Posterior vena cava (tissue), 2 donors: ENCODE measurements at places on chromosomes 16 and 17.

DNA sequence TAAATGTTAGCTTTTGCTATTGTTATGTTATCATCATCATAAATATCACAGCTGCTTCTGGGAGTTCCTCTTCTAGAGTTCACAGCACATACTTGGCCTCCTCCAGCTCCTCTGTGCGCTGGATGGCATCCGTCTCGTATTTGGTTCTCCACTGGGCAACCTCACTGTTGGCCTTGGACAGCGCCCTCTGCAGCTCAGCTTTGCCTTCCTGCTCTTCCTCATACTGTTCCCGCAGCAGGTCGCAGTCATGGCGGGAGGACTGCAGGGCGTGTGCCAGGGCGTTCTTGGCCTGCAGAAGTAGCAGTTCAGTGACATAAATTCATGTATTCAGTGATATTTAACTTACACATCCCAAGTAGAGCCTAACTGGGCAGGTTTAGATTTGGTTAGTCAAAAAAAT, 23.4 kb downstream of the MYH8 start:
- DNase-seq: no peak

DNA sequence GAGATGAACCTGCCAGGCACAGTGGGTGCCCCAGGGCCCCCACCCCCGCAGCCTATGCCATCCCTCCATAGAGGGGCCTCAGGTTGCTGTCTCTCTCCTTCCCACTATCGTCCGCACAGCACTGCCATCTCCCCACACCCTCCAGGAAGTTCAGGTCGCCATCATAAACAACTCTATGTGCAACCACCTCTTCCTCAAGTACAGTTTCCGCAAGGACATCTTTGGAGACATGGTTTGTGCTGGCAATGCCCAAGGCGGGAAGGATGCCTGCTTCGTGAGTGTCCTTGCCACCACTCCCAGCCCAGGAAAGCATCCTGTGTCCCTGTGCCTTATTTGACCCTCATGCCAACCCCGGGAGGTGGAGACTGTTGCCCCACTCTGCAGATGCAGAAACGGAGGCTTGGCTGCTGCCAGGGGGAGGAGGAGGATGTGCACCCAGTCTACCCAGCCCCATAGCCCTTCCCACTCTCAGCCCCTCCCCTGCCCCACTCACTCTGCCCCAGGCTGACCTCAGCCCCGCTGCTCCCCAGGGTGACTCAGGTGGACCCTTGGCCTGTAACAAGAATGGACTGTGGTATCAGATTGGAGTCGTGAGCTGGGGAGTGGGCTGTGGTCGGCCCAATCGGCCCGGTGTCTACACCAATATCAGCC, 3.9 kb downstream of the PRSS21 start:
- peak; percentile 58 for DNase-seq

DNA sequence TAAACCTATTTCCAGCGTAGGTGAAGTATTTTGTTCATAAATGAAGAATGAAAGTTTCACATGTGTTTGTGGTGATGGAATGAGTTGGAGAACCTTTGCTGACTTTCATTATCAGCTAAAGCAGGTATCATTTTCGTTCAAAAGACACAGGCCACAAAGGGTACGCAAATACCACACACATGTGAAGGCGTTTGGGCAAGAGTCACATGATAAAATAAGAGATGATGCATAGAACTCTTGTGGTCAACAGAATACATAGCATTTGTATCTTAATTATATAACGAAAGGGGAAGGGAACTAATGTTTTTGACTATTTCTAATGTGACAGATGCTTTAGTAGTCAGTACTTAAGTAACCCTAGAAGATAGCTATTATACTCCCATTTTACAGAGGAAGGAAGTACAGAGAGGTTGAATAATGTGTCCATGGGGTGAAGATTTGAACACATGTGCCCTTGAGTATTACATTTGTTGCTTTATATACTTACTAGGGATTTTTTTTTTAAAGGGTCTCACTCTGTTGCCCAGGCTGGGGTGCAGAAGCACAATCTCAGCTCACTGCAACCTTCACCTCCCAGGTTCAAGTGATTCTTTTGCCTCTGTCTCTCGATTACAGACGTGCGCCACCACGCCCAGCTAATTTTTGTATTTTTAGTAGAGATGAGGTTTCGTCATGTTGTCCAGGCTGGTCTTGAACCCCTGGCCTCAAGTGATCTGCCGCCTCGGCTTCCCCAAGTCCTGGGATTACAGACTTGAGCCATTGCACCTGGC, 4.8 kb downstream of the RPA1 start:
- no peak for DNase-seq

DNA sequence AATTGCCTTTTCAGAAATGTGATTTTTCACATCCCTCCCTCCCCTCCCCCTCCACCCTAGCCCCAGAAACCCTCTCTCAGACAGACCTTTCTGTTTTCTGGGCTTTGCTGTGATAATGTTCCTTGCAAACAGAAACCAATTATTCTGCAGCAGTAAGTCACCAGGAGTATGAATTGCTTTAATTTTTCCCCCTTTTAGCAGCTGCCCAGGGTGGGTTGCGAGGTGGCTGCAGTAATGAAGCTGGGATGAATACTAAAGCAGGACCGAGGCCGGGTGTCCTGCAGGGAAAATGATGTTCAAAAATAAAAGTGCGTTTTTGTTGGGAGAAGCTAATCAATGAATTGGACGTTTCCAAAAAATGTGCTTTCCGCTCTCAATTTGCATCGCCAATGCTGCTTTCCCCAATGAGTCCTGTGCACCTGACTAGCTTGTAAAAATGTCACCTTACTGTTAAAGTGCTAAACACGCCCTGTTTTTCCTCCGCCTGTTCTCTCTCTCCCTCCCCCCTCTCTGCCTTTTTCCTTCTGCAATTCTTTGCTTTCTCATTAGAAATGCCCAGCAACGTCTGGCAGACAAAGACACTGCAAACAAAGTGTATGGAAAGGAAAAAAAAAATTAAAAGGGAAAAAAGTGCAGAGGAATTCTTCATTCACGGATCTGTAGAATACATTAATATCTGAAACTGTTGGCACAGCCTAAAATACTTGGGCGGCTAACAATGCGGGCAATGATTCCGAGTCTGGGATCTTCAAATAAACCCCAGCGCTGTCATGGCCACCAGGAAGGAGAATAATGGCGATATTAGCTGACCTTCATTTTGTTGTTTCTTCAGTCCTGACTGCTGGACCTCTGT, 244.1 kb downstream of the STX8 start:
- DNase-seq: no peak

GRCh38 chr16:81599034-81599744, 154.6 kb downstream of the CMIP start:
- DNase-seq: no peak

DNA sequence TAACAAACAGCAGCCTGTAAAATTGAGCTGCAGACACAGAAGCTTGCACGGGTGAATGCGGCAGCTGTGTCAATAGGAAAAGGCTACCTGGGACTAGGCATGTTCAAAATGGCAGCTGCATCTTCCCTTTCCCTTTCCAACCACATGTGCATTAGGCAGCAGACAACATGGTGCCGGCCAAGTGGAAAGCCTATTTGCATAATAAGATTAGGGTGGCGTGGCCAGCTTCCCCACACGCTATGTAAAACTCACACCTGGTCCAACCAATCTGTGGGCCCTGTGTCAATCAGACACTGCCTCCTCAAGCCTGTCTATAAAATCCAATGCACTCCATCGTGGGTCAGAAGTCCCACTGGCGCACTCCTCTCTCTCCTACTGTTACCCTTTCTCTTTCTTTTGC, 61.0 kb upstream of the RBBP6 start:
- no peak for DNase-seq
